Fibroblast of villous mesenchyme (primary cell): ENCODE measurements at places on chromosomes 1 and 21. TPM values are rescaled to one million over a fixed set of nuclear protein-coding genes. Genes with fewer than 3 reads are reported as not detected.

GRCh38 chr1:93083979-93084378 is 4.9 kb downstream of the MTF2 start:
- DNase-seq = no peak

DNA sequence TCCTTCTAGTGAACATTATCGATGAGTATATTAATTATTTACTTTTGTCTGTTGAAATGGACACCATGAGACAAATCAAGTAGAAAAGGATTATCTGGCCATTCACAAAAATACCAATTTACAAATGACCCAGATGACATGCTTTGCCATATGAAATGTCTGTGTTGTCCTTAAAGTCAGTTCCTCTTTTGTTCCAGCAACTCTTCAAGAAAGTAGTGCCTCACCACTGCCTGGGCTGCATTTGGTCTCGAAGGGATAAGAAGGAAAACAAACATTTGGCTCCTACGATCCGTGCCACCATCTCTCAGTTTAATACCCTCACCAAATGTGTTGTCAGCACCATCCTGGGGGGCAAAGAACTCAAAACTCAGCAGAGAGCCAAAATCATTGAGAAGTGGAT is 79.6 kb downstream of the RGL1 start:
- no peak for DNase-seq

DNA sequence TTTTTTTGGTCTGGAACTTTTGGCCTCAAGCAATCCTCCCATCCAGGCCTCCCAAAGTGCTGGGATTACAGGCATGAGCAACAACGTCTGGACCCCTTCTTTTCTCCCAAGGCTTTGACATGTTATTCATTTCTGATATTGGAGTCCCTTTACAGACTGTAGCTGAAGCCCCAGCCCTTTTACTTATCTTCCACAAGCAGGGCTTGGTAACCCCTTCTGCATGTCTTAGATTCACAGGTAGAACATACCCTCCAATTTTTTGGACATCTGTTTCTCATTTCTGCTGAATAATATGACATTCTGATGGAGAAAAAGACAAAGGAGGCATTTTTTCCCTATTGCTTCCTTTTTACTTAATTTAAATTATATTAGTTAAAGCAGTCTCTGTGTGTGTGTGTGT is 39.2 kb upstream of the RGS21 start:
- DNase-seq = no peak

The CFHR2 gene
- not detected in 2 replicates for total RNA-seq

The FAM72C gene
- total RNA-seq = 0.64 and 1.3 TPM in 2 replicates

The RPE65 gene
- total RNA-seq = not detected in 2 replicates

The KLHDC8A gene
- total RNA-seq = not detected in 2 replicates
